ENCODE measurements at places on chromosomes 5 and 9.
A peak's percentile ranks its signal among the peaks of the same experiment; 100 is the strongest.

DNA sequence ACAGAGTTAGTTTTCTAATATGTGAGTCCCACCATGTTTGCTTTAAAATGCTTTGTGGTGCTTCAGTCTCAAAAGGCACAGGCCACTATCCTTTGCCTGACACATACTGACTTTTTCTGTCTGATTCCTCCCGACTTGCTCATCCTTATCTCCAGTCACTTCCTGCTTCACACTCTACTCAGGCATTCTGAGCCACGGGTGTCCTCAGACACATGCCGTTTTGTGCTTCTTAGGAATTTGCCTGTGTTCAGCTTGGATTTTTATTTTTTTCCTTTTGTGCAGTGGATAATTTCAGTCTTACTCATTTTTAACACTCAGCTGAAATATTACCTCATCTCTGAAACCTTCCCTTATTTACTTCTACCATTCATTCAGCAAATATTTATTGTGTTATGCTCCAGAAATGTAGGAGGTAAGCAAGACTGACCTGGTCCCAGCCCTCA lies 54.1 kb downstream of the MAN2A1 start:
- no peak for DNase-seq

DNA sequence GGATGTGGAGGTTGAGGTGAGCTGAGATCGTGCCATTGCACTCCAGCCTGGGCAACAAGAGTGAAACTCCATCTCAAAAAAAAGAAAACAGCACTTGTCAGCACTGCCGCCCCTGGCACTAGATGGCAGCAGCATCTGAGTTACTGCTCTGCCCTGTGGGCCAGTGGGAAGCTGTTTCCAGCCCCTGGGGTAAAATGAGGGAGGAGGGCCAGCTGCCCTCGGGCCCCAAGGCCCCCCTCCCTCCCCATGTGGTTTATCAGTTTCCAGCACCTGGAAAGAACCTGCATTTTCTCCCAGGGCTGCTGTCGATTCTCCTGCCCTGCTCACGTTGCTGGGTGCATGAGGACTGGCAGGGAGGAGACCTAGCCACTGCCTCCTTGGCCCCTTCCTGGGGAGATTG lies 13.2 kb upstream of the CEL start:
- peak; percentile 44 for DNase-seq

DNA sequence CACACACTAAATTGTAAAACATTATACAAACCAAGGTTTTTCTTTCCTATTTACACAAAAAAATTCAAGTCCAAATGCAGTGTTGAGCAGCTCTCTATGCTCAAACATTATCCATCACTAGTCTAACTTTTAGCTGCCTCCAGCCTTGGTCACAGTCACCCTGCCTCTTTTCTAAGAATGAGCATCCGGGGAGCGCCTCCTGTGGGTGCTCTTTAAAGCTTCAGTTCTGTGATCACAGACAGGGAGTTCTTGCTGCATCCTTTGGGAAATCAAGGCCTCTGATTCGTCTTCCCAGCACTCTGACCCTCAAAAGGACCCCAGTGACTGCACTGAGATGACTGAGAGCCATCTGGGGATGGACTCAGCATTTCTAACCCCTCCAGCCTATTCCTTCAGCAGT lies 289.6 kb downstream of the SEC61B start:
- no peak for DNase-seq

GRCh38 chr9:77830618-77831285 lies 182.6 kb upstream of the GNA14 start:
- no peak for DNase-seq

DNA sequence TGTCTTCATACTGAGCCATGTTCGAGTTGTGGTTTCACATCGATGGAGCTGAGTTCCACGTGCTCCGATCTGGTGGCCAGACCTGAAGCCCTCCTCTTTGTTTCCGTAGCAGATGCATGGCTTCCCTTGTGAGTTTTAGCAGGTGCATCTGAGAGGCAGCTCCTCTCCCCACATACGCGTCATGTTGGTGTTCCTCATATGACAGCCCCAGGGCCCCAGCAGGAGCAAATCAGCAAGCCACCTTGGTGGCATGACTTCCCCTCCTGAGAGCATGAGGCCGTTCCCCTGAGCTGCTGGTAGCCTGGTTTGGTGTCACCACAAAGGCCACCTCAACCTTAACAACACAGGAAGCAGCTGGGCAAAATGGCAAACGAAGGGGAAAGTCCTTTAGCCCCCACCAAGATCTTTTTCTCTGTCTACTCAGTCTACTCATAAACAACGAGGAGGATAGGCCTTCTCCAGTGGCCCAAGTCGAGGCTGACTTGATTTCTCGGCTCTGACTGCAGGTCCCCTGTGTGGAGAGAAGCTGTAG lies 5.9 kb downstream of the CYFIP2 start:
- DNase-seq: peak; percentile 95

- DNase-seq: no peak
These were observed 613.1 kb downstream of the EBF1 start for GRCh38 chr5:158486566-158486965.

DNA sequence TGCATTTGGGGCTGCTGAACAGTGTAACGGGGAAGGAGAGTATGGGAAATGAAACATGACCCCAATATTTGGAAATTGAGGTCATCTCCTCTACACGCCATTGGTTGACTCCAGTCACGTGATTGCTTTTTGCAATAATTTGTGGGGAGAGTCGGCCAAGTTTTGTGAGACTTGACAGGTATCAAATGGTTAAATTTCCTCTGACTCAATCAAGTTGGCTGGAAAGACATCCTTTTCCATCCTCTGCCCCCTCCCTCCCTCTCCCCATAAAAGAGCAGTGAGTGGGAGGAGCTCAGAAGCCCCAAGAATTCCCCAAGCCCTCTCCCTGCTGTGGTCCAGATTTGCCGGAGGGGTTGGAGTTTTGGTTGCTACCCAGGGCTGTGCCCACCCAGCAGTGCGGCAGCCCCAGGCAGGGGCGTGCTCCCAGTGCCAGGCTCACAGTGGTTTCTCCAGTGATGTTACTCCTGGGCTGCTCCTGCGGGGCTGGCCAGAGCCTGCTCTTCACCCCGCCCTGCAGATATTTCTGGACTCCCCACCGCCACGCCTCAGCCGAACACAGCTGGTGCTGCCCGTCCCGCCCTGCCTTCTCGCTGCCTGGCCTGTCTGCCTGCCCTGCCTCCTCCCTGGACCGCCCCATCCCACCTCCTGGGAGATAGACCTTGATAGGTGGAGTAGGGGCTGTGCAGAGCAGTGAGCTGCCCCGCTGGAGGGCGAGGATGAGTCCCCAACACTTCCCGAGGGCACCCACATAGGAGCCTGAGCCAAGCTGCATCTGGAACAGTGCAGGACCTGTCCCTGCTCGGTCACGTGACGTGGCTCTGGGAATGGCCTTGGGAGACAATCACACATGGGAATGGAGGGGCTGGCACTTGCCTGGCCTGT lies 3.4 kb downstream of the COL5A1 start:
- no peak for DNase-seq
